ENCODE measurements at places on chromosomes 4 and X.

GRCh38 chr4:52942936-52943335, 80.8 kb downstream of the RASL11B start:
- DNase-seq: no peak

DNA sequence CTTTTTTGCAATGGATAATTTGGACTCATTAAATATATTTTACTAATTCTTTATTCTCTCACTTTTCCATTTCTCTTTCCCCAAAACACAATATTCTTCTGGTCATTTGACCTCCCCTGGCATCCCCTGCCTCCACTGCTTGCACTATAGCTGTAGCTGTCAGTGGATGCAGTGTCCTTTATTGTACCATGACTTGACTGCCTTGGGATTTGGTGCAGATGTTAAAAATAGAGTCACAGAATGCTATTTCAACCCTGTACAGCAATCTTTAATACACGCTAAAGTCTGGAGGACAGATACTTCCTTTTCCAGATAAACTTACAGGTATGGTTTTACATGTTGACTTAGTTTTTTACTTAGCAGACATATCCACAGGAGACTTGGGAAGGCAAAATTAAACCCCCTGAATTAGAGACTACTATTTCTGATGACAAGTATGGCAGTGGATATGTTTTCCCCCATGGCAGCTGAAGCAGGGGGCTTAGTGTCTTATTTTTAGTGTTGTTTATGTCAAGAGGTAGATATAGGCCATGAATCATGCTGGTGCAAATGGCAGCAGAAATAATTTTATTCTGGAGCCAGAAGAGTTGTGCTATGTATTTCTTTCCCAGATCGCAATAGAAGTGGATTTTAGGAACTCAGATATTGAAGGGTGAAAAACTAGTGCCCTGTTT, 461.4 kb downstream of the NAF1 start:
- no peak for DNase-seq

- no peak for DNase-seq
Measured at GRCh38 chrX:58044130-58044529, 133.9 kb upstream of the ZXDA start.

DNA sequence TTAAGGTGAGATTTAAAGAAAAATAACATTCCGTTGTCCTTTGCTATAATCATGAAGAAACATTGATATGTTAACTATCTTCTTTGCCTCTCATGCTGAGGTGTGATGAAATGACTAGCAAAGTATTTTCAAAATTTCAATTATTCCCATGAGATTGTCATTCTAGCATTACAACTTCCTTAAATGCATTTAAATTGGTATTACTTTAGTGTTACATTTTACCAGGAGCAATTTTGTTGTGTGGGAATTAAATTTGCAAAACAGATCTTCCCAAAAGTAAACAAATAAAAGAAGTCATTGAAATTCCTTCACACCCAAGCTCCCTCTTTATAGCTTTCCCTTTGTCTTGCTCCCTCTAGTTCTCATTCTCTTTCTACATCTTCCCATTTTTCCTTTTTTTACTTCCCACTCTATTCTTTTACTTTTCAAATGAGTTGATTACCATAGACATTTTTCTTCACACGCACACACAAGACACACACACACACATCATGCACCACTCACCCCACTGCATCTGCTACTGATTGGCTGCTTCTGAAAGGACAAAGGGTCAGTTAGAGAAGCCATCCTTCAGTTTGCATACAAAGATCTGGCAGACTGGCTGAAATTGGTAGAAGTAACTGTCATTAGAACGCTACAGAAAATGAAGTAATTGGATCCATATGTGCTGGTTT, 10.0 kb upstream of the APELA start:
- no peak for DNase-seq

DNA sequence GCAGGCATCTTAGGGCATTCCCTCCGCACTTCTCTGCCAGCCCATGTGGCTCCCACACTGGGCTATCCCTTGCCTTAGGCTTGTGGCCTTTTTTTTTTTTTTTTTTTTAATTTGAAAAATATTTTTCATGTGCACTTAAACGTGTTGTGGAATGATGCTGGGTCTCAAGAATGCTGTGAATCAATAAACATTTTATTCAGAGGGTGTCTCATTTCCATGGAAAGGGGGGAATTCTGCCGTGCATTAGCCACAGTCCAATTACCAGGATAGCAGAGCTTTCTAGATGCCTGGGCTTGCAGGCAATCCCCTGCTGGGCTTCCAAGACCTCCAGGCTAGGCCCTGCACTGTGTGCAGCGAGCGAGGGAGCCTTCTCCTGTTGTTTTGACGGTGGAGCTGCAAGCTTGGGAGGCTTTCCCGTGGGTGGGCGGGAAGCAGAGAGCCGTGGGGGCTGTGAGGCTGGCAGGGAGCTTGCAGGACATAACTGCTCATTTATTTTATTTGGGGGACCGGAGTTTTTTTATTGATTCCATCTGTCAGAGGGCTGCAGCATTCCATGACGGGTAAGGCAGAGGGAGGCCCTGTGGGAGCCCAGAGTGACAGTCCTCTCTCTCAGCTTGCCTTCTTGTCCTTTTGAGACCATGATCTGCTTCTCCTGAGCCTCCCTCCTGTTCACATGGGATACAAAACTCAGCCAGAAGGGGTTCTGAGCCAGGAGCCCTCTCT, 2.6 kb upstream of the CPZ start:
- no peak for DNase-seq

GRCh38 chr4:156954587-156954986, 17.0 kb downstream of the PDGFC start:
- DNase-seq: no peak
